ENCODE measurements at places on chromosomes 16 and 17.

DNA sequence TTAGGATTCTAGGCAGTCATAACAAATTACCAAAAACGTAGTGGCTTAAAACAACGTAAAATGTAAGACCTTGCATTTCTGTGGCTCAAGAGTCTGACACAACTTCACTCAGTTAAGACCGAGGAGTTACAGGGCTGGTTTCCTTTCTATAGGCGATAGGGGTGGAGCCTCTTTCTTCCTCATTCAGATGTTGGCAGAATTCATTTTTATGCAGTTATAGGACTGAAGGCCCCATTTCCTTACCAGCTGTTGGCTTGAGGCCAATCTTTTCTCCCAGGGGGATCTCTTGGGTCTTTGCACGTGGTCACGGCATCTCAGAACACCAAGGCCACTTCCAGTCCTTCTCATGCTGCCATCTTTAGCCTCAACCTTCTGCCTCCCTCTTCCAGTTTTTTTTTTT lies 145.2 kb downstream of the KCNJ2 start:
- DNase-seq, result no peak

DNA sequence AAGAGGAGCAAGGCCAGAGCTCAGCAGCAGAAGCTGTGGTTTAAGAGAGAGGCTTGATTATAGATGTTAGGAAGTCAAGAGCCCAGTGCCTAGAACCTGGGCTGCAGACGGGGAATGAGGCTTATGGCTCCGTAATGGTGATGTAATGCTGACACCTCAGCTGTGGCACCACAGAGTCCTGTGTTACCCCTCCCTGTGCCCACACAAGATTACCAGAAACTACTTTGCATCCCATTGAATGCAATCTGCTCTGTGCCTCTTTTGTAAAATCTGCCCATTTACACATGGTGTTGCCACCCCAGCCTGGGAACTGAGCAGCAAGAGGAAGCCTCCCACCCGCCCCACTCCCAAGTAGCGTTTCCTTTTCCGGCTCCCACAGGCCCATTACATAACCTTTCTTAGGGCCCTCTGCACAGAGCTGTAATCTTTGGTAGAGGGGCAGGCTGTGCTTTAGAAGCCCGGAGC lies 57.0 kb downstream of the PITPNC1 start:
- DNase-seq, result peak; percentile 74

DNA sequence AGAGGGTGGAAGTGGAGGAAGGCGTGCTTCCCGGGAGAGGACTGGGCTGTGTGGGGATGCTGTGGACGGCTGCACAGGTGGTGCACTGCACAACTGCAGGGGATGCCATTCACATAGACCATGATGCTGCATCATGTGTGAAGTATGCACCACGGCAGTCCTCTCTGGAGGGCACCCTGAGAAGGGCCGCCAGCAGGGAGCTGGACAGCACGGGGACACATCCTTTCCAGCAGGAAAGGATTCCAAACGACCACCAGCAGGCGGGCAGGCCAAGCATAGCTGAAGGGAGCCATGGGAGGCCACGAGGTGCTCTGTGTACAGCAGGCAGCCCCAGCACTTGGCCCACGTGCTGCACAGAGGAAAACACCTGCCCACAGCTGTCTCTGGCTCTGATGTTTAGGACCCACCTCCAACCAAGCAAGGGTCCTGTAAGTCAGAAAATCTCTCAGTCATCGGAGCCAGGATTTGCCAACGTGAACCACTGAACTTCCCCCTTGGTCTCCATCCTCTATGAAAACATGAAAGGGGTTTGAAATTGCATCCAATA lies 10.1 kb downstream of the ACTG1 start:
- DNase-seq, result no peak

DNA sequence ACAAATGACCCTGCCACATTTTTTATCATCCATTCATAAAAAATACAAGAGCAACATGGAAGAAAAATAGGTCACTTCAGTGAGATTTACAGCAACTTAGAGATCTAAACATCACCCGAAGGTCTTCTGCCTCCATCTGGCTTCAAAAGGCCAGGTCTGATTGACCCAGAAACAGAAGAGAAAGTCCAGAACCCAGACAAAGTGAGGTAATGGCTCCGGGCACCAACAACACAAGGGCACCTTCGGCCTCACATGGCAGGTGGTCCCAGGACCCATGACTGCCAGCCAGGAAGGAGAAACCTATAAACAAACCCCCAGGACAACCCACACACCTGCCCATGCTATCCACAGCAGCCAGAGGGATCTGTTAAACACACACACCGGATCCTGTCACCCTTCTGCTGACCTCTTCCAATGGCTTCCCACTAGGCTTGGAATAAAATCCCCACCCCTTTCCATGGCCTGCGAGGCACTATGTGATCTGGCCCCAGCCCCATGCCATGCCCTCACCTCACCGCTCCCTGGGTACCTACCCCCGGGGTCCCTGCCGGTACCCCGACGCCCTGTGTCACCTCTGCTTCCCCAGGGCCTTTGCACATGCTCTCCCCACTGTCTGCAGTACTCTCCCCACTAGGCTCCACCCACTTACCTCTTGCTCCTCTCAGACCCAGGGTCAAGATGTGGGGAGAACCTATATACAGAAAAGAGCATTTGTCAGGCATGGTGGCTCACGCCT lies 149.1 kb downstream of the ZNF423 start:
- DNase-seq, result no peak
